ENCODE measurements at places on chromosomes 1 and 21. TPM values are rescaled to one million over a fixed set of nuclear protein-coding genes. Genes with fewer than 3 reads are reported as not detected.

SYTL1 gene
- total RNA-seq: 56.2 TPM

CR1L gene
- not detected for total RNA-seq

PCBP3 gene
- 4.9 TPM for total RNA-seq

GPATCH2 gene
- total RNA-seq: 13.5 TPM

PPIAL4G gene
- not detected for total RNA-seq

NCF2 gene
- total RNA-seq: 12.5 TPM

C2CD2 gene
- 36.1 TPM for total RNA-seq

B3GALNT2 gene
- total RNA-seq: 48.6 TPM

GCLM gene
- total RNA-seq: 8.1 TPM

CFAP74 gene
- total RNA-seq: not detected

KLF17 gene
- total RNA-seq: 0.25 TPM

IGSF9 gene
- 5.6 TPM for total RNA-seq

ANKRD65 gene
- 3.2 TPM for total RNA-seq

PDPN gene
- total RNA-seq: 43.7 TPM

ARHGEF10L gene
- total RNA-seq: 75.6 TPM

UQCRHL gene
- 1.5 TPM for total RNA-seq

FCN3 gene
- total RNA-seq: 1.7 TPM

SLC44A5 gene
- 1.2 TPM for total RNA-seq

HMGCS2 gene
- total RNA-seq: 22.8 TPM

CFHR1 gene
- not detected for total RNA-seq

CFHR2 gene
- not detected for total RNA-seq

NFIA gene
- 59.2 TPM for total RNA-seq

PRR9 gene
- total RNA-seq: not detected

HLX gene
- total RNA-seq: 7.4 TPM

SPATA21 gene
- not detected for total RNA-seq

CRP gene
- not detected for total RNA-seq

AZIN2 gene
- 7.9 TPM for total RNA-seq

SPRR5 gene
- total RNA-seq: not detected

ALX3 gene
- not detected for total RNA-seq

IL12RB2 gene
- total RNA-seq: 0.74 TPM

LCE3E gene
- total RNA-seq: 2.2 TPM

RORC gene
- 8.1 TPM for total RNA-seq

BMP8A gene
- total RNA-seq: 2.9 TPM

MYOG gene
- not detected for total RNA-seq

LORICRIN gene
- not detected for total RNA-seq

FAM78B gene
- total RNA-seq: 4.4 TPM

VASH2 gene
- 4.2 TPM for total RNA-seq

RIPK4 gene
- total RNA-seq: 28.0 TPM

FCER1A gene
- total RNA-seq: 3.2 TPM

LDLRAD1 gene
- not detected for total RNA-seq

OR2T35 gene
- not detected for total RNA-seq

FGR gene
- total RNA-seq: 18.4 TPM

PTPN7 gene
- 7.9 TPM for total RNA-seq

RNF186 gene
- total RNA-seq: not detected

RNF19B gene
- total RNA-seq: 24.6 TPM

SKI gene
- 53.8 TPM for total RNA-seq

VSIG8 gene
- not detected for total RNA-seq

GJC2 gene
- 4.4 TPM for total RNA-seq

TMEM51 gene
- total RNA-seq: 31.4 TPM

IRF6 gene
- total RNA-seq: 83.5 TPM

CAPZB gene
- 152 TPM for total RNA-seq

DNAJC28 gene
- total RNA-seq: 1.5 TPM

NRIP1 gene
- 30.9 TPM for total RNA-seq

LGR6 gene
- 6.6 TPM for total RNA-seq

ZC3H11A gene
- 111 TPM for total RNA-seq

Data from vagina (tissue), 2 donors.